ENCODE measurements at places on chromosomes 12 and 14.

GRCh38 chr12:98401427-98401826 lies 114.0 kb upstream of the TMPO start:
- no peak for DNase-seq

GRCh38 chr14:95227279-95227860 lies 70.0 kb upstream of the DICER1 start:
- no peak for DNase-seq

GRCh38 chr14:56036353-56036752 lies 81.9 kb upstream of the PELI2 start:
- no peak for DNase-seq

- no peak for DNase-seq
These were observed 181.5 kb upstream of the PRKD1 start for GRCh38 chr14:30108975-30109700.

GRCh38 chr12:87806310-87806709 lies 222.9 kb downstream of the C12orf50 start:
- DNase-seq: no peak

GRCh38 chr12:31600750-31601149 lies 9.8 kb upstream of the DENND5B start:
- DNase-seq: no peak
